Nucleus accumbens (tissue), 56 donors: ENCODE measurements at places on chromosomes 5 and 9.

DNA sequence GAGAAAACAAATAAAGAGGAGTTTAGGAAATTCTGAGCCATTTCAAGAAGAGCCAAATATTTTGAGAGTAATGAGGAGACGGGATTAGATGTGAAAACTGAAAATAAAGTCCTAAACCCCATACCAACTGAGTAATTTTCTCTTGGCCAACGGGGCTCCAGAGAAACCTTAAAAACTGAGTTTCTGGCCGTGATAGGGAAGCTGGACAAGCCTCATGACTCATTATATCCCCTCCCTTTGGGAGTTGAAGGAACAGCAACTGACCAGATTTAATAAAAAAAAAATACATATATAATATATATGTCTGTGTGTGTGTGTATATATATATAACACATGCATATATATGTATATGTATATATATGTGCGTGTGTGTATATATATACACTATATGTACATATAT, 119.6 kb downstream of the PRDM9 start:
- DNase-seq, result no peak

GRCh38 chr5:10595672-10596309, 31.9 kb downstream of the ANKRD33B start:
- DNase-seq, result no peak

GRCh38 chr5:147169901-147170300, 64.9 kb upstream of the STK32A start:
- no peak for DNase-seq

DNA sequence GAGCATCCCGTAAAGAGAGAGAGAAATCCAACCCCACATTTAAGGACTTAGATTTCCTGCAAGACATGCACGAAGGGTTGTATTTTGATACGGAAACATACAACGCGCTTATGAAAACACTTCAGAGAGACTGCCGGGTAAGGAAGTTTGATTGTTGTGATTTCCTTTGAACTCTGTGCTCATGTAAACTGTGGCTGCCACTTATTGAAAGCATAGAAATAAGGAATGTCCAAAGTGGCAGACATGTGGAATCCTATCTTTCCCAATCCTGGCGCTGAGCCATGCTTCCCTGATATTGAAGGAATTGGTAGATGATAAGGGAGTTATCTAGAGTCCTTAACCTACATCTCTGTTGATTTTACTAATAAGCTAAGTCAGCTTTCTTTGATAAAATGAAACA, 119.4 kb downstream of the PRKACG start:
- DNase-seq, result no peak

DNA sequence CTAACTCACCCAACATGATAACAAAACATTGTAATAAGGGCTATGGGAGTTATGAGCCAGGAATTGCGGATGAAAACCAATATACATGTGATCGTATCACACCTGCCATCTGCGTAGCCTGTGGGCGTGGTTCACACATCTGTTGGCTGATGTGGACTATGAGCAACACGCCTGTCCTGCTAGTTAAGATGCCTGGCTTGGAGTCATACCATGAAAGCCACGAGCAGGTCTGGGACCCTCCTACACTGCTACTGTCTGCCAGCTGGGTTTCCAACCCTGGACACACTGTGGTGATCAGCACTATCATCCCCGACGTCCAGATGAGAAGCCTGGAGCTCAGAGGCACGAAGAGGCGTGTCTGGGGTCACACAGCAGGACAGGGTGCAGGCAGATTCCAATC, 40.2 kb downstream of the STK10 start:
- DNase-seq, result no peak

GRCh38 chr5:176384366-176384930, 4.0 kb downstream of the NOP16 start:
- DNase-seq, result no peak
